ENCODE measurements at places on chromosomes 1 and 21.

DNA sequence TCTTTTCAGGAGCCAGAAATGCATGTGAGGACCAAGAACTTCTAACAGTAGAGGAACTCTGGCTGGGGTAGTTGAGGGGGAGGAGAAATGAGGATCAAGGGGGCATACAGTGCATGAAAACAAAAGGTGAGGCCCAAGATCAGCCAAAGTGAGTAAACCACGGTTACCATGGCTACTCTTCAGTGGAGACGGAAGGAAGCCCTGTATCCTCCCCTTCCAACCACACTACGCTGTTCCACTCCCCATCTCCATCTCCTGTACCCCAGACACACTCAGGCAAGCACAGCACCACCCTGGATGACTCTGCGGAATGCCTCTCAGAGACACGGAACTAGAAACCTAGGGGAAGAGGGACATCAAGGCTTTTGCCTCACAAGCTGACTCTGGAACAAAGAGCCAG, 157.6 kb upstream of the CAMK1G start:
- no peak for DNase-seq

GRCh38 chr1:7449750-7450149, 321.3 kb upstream of the VAMP3 start:
- DNase-seq = no peak

DNA sequence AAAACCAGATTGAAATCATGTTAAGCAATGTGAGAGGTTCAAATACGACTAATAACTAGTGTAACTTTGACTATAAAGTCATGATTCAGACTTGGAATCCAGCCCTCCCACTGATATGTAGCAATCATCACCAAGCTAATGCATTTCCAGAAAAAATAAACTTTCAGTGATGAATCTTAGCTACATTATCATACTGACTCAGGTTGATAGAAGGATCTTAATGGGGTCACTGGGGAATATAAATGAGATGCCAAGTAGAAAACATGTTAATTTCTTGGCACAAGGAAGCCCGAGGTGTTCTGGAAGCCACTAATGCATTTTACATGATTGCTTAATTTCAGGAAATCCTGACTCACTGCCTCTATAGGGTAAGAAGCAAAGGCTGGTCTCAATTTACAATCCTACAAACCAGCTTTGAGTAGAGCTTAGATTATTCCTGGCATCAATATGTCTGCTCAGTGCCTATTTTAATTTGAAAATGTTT, 67.7 kb downstream of the SELENOF start:
- DNase-seq = no peak

DNA sequence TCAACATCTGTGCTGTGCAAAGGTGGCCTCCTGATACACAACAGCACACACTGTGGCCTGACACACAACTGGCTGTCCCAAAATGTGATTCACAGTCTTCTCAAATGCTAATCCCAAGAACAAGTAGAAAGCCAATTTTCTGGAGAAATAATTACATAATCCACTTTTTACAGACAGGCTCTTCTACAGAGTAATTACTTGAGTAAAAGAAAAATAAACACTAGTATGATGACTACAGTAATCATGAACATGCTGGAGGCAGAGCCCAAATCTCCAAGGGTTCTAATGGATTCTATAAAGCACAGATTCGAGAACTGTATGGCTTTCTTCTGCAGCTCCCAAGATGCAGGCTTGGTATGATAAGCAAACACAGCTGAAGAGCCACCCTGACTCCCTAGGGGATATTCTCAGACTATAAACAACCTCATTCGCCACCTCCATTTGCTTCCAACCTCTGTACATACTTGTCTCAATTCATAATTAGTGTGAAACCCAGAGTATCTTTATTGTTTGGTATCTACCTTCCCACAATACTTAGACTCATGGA, 81.9 kb downstream of the SIPA1L2 start:
- no peak for DNase-seq
